ENCODE measurements at places on chromosomes 2 and 18. TPM values are rescaled to one million over a fixed set of nuclear protein-coding genes. Genes with fewer than 3 reads are reported as not detected.

Gene FOXI3
- not detected for total RNA-seq

GRCh38 chr2:118374974-118375755, 286.9 kb downstream of the INSIG2 start:
- DNase-seq: no peak

GRCh38 chr2:25835906-25836305, 42.4 kb downstream of the ASXL2 start:
- DNase-seq: no peak

DNA sequence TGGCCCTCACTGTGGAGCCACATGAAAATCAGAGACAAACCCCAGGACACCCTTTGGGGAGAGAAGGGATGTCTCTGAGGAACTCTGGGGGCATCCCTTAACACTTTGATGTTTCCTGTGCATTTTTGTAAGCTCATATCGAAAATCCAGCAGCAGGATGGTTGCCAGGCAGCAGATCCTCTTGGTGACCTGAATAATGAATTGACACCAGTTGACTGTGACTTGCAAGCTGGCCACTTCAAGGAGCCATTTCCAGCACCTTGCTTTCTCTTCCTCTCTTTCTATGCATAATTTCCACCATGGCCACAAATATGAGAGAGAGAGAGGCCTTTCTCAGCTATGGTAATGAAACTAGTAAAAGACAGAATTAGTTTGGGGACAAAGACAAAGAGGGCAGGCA, 91.7 kb downstream of the NRP2 start:
- no peak for DNase-seq

- no peak for DNase-seq
Observed at GRCh38 chr2:178910005-178910404, 102.8 kb upstream of the TTN start.

Measured in lower leg skin (tissue), 4 donors.